ENCODE measurements at places on chromosomes 7 and 10.

DNA sequence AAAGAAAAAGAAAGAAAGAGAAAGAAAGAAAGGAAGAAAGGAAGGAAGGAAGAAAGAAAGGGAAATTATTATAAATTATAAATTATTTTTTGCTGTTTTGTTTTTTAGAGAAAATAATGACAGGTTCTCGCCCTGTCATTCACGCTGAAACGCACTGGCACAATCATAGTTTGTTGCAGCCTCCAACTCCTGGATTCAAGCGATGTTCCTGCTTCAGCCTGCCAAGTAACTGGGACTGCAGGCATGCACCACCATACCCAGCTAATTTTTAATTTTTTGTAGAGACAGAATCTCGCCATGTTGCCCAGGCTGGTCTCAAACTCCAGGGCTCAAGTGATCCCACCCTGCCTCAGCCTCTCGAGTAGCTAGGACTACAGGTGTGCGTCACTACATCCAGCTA is 21.6 kb downstream of the MMD2 start:
- no peak for DNase-seq

DNA sequence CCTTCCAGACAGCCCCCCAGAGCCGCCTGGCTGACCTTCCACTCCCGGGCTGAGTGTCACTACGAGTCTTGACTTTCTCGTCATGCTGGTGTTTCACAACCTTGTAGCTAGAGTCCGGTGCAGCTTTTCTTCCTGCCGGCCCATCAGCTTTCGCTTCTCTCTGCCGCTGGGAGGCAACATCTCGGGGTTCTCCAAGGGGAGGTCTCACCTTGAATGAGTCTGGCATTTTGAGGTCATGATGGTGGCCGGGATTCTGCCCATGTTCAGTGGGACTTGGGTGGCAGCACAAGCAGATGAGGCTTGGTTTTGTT is 285.2 kb downstream of the CAMK1D start:
- no peak for DNase-seq

DNA sequence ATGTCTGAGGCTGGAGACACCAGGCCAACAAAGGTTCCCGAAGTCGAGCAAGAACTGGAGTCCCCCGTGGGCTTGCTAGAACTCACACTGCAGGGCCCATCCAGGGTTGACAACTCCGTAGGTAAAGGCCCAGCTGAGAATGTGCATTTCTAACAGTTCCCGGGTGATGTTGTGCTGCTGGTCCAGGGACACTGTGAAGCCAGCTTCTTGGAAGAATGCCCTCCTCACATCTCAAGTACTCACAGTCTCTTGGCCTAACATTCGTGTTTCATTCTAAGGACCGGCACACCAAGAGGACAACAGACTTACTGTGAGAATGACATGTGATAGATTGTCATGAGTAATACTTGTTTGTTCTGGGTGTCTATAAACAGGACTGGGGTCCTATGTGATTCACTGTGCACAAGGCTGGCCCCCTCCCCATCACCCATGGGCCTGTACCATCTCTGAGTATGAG is 682.3 kb upstream of the IGFBP3 start:
- DNase-seq = no peak

DNA sequence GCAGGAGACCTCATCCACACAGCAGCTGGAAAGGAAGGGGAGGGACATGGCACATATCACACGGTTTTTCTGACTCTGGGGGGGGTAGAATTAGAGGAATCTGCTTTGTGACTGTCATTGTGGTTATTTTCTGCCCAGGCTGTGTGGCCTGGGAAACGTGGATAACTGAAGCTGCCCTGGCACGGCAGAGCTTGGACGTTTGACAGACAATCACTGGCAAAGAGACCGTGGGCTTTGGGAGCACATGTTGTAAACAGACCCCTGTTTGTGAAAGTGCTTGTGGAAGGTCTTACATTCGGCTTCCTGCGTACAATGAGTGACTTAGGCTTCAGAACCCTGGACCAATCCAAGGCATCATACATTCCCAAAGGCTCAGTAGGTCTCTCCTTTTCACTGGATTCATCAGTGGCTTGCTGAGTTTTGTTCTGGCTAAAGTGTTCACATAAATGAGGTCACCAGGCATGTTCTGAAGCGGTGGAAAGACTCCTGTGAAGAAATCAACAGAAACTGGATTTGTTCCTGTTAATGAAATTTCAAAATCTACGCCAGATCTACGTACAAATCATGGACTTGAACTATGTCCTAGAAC is 188.2 kb downstream of the TEX36 start:
- DNase-seq = no peak

GRCh38 chr10:47406870-47407691 is 23.0 kb upstream of the ZNF488 start:
- DNase-seq = peak; percentile 62

- no peak for DNase-seq
Measured at GRCh38 chr7:28998105-28998504, 40.0 kb upstream of the TRIL start.

DNA sequence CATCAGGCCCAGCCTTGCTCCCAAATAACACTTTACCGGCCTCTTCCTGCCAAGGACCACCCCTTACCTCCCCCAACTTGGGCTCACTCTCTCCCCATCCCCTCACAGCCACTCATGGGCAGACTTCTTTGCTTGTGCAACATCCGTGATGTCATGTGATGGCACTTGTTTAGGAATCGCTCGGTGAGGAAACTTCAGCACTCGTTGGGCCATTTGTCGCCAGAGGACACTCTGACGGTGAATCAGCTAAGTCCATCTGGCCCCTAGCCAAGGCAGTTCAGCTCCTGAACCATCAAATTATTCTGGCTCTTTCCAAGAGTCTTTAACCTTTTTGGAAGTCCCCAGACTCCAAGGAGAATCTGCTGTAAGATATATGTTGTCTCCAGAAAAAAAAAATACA is 19.2 kb downstream of the BTBD16 start:
- no peak for DNase-seq

DNA sequence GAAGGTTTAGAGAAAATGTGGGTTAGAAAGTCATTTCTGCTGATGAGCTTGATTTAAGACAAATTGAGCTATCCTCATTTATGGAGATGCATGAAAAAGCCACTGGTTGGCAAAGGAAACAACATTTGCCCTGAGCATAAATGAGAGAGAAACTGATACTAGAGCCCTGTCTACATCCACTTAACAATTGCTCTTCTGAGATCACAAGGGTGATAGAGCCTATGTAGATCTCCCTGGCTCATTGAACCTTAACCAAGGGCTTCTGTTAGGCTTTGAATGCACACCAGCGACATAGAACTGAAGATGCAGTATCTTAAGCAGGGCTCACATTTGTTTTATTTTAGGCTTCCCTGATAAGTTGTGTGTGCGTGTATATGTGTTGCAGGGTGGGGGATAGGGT is 35.0 kb downstream of the GPR141 start:
- no peak for DNase-seq

- no peak for DNase-seq
Measured at GRCh38 chr10:1171586-1171985, 115.4 kb downstream of the WDR37 start.

GRCh38 chr7:55478700-55479099 is 93.6 kb downstream of the VOPP1 start:
- no peak for DNase-seq

DNA sequence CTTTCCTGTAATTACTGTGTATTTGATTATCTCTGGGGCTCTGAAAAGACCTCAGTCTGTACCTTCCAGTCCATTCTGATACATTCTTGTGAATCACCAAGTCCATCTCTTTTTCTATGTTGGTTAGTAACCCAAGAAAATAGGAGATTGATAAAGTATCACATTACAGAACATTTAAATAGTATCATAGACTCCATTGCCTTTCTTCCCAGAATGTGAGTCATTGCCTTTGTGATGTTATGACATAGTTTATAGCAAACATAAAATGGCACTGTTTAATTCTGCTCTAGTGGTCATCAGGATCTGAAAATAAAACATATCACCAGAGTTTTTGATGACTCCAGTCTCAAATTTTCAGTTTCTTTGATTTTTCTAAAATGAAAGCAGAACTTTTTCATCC is 78.4 kb downstream of the NRG3 start:
- no peak for DNase-seq

GRCh38 chr7:28260969-28261368 is 80.4 kb upstream of the JAZF1 start:
- DNase-seq = no peak

DNA sequence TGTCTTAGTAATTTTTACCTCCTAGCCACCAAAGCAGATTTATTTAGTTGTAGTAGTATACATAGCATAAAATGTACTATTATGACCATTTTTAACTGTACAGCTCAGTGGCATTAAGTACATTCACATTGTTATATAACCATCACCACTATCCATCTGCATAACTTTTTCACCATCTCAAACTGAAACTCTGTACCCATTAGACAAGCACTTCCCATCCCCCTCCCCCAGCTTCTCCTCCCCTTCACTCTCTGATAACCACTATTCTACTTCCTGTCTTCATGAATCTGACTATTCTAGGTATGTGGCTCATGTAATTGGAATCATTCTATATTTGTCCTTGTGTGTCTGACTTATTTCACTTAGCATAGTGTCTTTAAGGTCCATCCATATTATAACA is 71.9 kb downstream of the MRPL32 start:
- DNase-seq = no peak

DNA sequence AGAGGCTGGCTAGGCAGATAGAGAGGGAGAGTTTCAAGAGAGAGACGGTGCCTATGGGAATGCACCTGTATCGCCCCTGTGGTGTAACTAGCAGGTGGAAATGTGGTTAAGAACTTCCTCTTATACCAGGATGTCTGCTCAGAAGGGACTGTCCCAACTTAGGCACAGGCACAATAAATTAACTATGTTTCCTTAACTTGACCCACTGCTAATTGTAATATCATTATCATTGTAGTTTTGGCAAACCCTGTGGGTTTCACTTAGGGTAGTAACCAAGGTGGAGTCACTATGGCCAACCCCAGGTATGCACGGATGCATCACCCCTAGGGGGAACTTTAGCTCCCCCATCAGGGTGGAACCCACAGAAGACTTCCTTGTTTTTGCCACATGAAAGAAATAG is 455.7 kb downstream of the DGKB start:
- no peak for DNase-seq

- DNase-seq = no peak
Measured at GRCh38 chr10:122033224-122033926, 44.4 kb downstream of the TACC2 start.

- DNase-seq = no peak
Measured at GRCh38 chr7:118214833-118215182, 9.7 kb upstream of the ANKRD7 start.

- no peak for DNase-seq
Measured at GRCh38 chr7:10655031-10655430, 318.6 kb upstream of the PHF14 start.

- no peak for DNase-seq
Measured at GRCh38 chr10:31112961-31113360, 81.3 kb upstream of the ZNF438 start.

- DNase-seq = no peak
Measured at GRCh38 chr7:83947260-83947659, 247.3 kb downstream of the SEMA3A start.

- DNase-seq = no peak
Measured at GRCh38 chr10:69327463-69328379, 49.4 kb downstream of the HK1 start.

DNA sequence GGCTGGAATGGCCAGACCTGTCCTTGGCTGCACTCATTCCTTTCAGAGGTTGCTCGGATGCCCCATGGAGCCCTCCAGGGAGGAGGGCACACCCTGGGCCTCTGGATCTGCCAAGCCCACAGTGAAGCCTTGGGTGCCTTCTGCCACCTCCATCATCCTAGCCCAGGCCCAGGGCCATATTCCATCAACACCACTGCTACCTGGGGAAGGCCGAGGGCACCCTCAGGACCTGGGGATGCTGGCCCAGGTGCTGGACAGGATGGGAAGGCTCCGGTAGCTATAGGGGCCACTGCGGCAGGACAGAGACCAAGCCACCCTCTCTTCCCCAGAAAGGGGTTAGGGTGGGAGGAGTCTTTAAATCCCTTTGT is 810 bp downstream of the OPN4 start:
- no peak for DNase-seq

GRCh38 chr10:22651276-22651980 is 63.0 kb downstream of the PIP4K2A start:
- no peak for DNase-seq

- no peak for DNase-seq
Measured at GRCh38 chr7:11127988-11128387, 154.3 kb downstream of the PHF14 start.

DNA sequence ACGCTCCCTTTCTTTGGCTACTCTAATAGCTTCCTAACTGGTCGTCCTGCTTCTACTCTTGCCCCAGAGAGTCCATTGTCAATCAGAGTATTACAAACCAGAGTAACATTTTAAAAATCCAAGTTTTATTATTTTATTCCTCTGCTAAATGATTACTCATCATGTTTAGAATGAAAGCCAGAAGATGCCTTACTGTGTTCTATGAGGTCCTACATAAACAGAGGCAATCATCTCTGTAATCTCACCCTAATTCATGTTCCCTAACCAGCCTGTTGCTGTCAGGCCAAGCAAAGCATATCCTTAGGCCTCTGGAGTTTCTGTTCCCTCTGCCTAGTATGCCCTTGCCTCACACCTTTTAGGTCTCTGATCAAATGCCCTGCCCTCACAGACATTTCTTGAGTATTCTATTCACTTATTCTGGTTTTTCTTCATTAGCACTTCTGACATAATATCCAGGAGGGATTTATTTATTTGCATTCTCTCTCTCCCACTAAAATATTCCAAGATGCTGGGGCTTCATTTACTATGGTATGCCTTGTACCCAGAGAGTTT is 497.5 kb downstream of the PHTF2 start:
- DNase-seq = no peak

All from urinary bladder (tissue), 4 donors.